ENCODE measurements at places on chromosomes 7 and 10.

DNA sequence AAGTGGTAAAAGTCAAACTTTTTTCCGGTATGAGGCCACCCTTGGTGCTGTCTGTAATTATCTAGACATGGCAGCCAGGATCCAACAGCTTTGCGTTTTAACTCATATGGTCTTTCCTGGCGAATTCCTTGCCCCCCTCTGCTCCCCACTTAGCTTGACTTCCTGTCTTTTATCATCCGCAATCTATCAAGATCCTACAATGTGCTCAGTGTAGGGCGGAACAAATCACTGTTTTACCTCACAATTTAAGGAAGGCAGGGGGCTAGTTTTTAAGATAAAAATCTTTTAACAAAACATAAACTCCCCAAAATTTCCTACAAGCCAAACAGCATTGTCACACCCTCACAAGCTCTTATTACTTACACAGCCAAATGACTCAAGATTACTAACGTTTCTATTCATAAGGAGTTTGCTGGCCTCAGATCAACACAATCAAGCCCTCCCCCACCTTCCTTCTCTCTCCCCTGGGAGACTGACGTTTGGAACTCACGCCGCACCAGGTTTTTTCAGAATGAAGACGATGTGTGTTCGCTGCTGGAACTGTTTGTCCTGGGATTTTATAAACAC, 1.3 kb upstream of the CDK14 start:
- peak; percentile 24 for DNase-seq

DNA sequence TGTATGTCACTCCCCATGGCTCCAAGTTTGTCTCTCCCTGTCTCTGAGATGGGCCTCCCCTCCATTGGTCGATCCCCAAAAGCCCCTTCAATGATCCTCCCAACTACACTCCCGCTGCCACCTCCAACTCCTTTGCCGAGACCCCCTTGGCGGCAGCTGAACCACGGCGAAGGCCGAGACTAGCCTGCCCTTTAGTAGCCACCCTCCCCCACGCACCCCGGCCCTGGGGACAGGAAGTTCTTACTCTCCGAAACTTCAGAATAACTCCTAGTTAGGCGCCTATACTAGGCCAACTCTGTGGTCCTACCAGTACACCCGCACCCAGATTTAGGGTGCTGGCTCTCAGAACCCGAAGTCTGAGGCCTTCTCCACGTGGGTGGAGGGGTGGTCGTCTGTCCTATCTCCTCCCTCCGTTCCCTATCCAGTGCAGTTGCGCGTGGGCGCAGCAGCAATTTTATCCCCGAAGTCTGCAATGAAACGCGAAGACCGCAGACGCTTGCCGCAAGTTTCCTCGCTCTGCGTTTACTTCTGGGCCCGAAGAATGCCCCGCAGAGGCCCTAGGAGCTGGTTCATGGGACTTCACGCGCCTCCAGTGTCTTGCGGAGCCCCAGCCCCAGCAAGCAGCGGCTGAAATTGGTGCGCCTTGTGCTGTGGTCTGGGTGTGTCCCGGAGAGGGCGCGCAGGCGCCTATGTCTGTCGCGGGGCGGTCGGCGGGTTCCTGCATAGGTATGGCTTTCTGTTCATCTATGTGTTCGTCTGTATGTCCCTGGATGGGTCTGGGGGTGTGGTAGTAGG, 82.6 kb upstream of the SLF2 start:
- no peak for DNase-seq

GRCh38 chr7:103574576-103574975, 128.6 kb upstream of the SLC26A5 start:
- no peak for DNase-seq

DNA sequence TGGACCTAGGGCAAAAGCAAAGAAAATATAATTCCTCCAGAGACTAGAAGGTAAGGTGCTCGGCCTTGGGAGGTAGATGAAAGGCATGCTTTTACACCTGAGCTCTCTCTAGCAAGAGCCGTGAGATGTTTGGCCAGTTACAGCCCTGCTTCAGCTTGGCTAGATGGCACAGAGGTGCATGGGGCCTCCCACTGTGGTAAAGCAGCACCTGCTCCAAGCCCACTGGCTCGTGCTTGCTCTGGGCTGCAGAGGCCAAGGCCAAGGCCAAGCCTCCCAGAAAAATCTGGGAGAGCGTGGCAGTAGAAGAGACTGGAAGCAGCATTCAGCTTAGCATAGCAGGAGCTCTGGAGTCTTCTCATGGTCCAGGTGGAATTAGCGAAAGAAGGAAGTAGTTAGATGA, 31.0 kb upstream of the OPALIN start:
- DNase-seq, result no peak

DNA sequence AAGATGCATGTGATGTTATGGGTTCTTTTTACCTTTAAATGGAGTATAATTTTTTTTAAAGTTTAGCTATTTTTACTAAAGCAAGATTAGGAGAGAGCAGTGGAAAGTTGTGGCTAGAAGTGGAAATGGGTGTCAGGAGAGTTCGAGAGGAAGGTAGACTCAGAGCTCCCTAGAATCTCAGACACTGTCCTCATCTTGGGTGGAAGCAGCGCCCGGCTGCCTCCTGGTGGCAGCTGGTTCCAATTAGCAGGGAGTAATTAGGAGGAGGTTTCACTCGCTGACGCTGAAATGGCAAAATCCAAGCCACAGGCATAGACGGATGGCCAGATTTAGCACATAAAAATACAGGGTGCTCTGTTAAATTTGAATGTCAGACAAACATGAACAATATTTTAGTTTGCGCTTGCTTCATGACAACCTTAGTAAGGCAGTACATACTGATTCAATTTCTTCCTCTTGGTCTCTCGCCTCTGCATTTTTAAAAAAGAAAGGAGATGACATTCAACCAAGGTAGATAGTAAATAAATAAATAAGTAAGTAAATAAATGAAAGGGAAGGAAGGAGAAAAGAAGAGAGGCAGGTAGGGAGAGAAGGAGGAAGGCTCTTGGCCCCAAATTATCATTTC, 58.5 kb downstream of the LGI1 start:
- no peak for DNase-seq

DNA sequence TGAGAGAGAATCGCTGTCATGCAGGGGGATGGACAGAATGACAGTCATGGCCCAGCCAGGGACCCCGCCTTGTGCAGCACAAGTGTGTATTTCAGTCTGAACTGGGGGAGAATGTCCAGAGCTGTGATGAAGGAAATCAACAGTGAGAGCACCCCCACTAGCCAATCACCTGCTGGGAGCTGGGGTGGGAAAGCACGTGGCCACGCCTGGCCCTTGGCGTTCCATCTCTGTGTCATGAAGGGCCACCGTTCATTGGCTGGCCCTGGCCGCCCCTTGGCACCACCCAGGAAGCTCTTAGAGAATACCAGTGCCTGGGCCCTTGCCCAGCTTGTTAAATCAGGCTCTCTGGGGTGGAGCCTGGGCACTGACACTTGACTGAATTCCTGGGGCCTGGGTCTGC, 22.8 kb downstream of the GRID1 start:
- DNase-seq, result no peak

- DNase-seq, result no peak
Observed at GRCh38 chr10:103685880-103686669, 169.3 kb downstream of the SH3PXD2A start.

GRCh38 chr7:157874870-157875229, 538.0 kb downstream of the DNAJB6 start:
- no peak for DNase-seq

GRCh38 chr10:47294057-47294456, 5.9 kb upstream of the GDF10 start:
- DNase-seq, result no peak

DNA sequence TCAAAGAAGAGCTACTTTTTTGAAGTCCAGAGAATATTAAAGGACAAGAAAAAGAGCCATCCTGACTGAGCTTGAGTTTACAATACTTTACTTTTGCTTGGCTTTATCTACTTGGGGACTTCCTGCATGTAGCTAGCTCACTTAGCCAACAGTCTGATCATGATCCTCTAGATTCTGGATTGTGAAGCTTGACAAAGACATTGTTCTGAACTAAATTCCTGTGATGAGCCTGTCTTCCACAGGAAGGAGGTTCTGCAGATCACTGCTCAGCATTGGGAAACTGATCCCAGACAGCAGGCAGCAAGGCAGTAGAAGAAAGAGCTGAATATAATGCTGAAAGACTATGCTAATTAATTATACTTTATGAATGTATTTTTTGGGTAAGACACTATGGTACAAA, 296.4 kb downstream of the DGKB start:
- DNase-seq, result no peak

GRCh38 chr7:121139427-121139826, 150.9 kb downstream of the CPED1 start:
- no peak for DNase-seq

GRCh38 chr10:78532480-78533042, 498.9 kb downstream of the RPS24 start:
- no peak for DNase-seq

- no peak for DNase-seq
Observed at GRCh38 chr7:116340201-116340847, 130.0 kb downstream of the TES start.

DNA sequence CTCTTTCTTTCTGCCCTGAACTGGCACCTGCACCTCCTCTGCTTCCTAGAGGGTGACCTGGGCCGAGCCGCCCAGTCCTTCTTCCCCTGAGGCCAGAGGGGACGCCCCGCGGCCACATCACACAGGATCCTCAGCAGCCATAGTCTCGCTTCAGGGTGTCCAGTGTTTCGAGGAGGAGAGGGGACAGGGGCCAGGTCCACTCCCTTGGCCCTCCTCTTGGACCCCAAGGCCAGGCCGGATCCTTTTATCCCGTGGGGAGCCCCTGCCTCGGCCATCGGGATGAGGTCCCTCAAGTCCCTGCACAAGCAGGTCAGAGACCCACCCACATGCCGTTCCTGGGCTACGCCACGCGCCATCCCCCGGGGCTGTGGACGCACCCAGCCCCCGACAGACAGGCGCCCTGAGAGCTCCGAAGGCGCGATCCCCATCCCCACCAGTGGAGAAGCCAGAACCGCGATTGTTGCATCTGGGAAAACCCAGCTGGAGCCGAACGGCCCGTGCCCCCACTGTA, 3.6 kb downstream of the BHLHA15 start:
- DNase-seq, result no peak

DNA sequence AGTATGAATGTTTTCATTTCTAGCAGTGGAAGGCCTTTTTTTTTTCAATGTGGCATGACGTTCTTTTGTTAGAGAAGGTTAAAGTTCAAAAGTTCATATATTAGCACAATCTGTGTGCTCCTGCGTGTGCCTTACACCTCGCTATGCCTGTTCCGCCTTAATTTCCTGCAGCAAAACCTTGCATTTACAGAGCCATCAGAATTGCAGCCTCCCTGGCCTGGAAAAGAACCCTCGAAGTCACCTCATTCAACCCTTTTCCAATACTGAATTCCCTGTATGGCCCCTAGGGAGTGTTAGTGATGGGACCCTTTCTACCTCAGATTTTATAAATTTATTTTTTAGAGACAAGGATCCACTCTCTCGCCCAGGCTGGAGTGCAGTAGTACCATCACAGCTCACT, 103.5 kb upstream of the ZNF438 start:
- no peak for DNase-seq

DNA sequence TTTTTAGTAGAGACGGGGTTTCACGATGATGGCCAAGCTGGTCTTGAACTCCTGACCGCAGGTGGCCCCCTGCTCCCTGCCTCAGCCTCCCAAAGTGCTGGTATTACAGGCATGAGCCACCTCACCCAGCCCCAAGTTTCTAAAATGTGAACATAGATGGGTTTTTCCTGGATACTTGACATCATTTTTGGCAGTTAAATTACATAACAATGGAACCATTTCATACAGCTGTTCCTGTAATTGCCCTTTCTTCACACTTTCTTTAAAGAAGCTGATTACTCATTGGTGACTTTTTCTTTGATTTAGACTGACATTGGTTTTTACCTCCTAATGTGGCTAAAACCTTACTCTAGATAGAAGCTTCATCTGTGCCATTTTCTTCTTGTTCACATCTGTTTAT, 5.9 kb downstream of the ZKSCAN1 start:
- DNase-seq, result no peak

All from thoracic aorta (tissue), 2 donors.